NB4 (cell line): ENCODE measurements at places on chromosomes 3 and 15.

DNA sequence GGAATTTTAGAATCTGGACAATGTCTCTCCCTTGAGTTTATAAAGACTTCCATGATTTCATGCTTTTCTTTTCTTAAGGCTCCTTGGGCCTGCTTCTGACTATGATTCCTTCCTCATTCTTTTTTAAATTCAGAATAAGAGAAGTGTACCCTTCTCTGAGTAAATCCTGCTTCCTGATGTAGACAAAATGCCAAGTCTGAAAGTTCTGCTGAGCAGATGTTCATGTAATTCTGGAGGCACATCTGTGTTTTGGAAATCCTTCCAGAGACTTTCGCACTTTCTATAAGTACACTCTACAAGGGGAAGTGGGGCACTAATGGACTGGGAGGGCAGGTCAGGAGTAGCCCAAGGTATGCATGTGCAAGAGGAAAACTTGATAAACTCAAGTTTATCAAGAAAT is 24.8 kb downstream of the TPM1 start:
- no peak for DNase-seq

GRCh38 chr3:16604887-16605602 is at the start of gene DAZL:
DAZL (minus strand) TSS chr3:16605423; CDS start chr3:16605205, 218 bp downstream.
- DNase-seq, result no peak

- peak; percentile 83 for DNase-seq
Measured at GRCh38 chr3:185332026-185332735, 30.8 kb upstream of the MAP3K13 start.

DNA sequence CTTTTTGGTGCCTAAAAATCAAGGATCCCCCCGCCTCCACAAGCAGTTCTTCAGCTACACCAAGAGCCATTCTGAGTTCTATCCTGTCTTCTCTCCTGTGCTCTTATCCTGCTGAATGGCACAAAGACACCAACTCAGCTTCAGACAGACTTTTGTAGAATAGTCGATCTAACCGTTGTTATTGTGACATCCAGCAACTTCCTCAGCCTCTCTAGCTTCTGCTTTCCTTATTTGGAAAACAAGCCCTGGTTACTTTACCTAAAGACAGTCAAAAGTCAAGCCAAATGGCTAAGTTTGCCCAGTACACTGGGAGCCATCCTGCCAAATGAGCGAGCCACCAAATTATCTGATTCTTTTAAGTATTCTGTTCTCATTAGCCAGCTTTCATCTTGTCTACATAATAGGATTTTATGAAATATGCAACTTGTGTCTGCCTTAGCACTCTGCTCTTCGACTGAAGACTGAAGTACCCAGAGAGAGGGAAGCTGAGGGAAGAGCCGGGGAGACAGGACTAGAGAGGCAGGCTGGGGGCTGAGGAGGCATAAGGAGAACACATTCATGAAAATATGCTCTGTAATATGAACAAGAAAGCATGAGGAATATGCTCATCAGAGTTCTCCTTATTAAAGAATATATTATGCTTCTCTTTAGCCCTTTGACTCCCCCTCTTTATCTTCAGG is 35.1 kb downstream of the LYZL4 start:
- DNase-seq, result peak; percentile 82

- DNase-seq, result no peak
Measured at GRCh38 chr3:65112751-65113300, 425.0 kb upstream of the ADAMTS9 start.

DNA sequence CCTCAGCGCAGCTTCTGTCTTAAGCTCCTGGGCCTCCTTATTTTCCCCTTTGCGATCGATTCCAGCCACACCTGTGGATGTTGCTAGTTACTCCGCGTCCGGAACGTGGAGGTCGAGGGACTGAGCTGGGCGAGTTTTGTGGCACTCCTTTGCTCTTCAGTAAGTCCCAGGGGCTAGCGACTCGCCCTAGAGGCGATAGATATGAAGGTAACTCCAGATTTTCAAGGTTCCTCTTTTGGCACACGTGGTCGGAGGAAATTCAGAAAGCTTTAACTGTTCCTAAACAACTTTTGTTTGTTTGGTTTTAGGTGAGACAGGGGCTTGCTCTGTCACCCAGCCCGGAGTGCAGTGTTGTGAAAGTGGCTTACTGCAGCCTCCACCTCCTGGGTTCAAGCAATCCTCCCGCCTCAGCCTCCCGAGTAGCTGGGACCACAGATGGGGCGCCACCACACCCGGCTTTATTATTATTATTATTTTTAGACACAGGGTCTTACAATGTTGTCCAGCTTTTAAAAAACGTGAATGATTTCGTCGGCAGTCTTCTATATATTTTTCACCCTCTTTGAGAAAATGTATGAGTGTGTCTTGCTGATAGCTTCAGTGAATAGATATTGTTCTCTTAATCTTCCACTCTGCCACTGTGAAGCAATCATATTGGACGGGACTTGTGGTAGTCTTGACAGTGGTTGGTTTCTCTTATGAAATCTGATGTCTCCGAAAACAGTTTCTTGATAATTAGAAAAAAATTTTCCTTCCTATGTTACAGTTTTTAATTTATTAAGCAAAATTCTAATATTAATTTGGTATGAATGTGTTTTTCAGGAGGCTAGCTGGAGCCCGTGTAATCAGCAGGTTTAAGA is 785 bp downstream of the MFSD1 start:
- peak; percentile 79 for DNase-seq

DNA sequence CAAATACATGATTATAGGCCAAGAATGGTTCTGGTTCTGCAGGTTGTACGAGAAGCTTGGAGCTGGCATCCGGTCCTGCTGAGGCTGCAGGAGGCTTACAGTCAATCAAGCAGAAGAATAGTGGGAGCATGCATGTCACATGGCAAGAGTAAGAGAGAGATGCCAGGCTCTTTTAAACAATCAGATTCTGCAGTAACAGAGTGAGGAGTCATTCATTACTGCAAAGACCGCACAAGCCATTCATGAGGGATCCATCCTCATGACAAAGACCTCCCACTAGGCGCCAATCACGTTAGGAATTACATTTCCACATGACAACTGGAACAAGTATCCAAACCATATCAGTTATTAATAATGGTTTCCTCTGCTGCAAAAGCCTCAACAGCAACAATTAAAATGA is 536.8 kb downstream of the CADM2 start:
- no peak for DNase-seq

DNA sequence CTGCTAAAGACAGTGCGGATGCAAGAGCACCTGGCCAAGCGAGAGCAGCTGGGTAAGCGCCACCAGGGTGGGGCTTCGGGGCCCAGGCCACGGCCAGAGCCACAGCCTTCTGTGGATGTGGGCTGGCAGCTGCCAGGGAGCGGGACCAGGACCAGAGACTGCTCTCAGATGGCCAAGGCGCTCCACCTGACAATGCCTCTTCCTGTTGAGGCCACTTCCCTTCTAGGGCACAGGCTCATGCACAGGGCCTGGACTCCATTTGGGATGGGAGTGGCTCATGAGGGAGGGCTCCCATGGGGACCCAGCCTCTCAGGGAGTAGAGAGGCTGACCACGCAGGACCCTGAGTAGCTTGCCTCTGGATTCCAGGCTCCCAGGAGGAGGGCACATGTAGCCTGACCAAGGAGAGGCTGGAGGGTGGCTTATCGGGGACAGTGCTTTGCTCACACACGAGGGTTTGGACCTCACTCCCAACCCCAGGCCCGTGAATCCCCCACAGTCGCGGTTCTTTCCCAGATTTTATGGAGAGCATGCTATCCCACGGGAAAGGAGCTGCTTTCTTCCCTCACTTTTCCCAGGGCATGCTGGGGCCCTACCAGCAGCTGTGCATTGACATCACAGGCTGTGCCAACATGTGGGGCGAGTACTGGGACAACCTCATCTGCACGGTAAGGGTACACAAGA is 25.1 kb downstream of the ACAA1 start:
- DNase-seq, result peak; percentile 41

GRCh38 chr3:186964071-186964470 is 33.7 kb downstream of the ST6GAL1 start:
- DNase-seq, result no peak

DNA sequence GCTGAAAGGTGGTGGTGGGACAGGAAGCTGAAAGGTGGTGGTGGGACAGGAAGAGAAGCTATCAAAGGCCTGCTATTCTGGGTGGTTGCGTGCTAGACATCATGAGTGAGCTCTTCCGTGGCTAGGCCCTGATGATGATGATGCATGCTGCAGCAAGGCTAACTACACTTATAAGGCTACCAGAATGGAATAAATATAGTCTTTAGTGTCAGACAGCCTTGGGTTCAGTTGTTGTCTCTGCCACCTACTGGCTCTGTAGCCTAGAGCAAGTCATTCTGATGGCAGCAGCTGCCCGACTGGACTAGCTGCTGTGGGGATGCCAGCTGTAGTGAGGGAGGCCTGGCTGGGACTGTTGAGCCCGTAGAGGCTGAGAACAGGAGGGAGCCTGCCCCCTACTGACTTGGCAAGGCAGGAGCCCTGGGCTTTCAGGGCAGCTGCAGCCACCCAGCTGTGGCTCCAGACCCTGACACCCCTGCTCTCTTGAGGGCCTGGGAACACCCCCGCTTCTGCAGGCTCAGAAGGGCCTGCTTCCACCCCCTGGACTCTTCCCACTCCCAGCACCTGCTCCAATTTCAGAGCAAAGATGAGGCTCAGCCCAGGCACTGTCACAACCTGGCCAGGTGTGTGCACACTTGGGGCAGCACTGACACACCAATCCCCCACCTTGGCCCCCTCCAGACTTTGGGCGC is 21.4 kb upstream of the ZBED2 start:
- peak; percentile 4 for DNase-seq

DNA sequence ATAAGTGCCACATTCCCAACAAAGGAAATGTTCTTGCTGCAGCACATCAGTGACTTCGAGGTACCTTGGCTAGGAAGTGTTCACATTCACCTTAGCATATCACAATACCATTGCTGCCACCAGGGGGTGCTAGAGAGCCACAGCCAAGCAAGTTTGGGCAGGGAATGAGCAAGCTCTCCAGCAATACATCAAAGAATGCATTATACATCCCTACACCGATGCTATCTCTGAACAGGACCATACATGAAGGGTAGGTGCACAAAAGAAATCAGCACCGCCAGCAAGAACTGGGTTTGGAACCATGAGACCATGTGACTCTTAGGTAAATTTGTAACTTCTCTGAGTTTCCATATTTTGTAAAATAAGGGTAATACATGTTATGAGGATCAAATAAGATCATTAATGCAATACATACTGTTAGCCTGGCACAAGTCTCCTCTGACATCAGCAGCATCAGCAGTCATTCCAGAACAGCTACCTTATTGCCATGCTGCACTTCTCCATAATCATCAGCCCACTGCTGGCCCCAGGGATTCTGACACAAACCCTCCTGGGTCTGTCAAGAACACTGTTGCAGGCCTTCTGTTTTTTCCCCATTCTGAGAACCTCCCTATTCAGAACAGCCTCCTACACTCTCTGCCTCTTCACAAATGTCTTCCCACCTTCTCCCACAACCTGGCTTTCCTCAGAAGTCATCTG is 37.5 kb downstream of the RYK start:
- DNase-seq, result peak; percentile 79

GRCh38 chr3:30607032-30607833 is 832 bp downstream of the TGFBR2 start:
- DNase-seq, result peak; percentile 85

DNA sequence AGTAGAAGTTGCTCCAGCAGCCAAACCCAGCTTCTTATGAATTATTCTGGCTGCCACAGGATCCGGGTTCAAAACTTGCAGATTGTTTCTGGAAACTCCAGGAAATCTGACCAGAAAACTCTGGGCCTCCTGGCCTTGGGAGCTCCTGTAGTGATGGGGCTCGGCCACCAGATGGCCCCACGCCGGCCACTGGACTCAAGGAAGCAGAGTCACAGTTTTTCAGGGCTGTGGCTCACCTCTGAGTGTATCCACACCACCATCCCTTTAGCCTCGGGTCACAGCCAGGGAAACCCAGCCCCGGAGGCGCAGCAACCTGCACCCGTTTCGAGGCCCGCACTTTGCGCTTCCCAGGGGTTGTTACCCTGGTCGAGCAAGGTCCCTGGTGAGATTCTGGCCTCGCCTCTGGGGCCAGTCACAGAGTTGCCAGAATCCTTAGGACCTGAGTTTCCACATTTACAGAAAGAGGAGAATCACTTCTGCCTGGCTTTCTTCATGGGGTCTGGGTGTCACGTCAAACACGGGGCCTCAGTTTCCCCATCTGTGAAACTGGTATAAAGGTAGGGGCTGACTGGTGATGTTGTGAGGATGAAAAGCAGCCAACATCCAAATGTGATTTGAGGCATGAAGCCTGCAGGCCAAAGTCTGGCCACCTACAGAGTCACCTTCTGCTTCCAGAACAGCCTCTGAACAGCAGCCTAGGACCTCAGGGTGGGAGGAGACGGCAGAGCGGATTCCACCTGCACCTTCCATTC is 53.5 kb upstream of the LCTL start:
- peak; percentile 78 for DNase-seq

DNA sequence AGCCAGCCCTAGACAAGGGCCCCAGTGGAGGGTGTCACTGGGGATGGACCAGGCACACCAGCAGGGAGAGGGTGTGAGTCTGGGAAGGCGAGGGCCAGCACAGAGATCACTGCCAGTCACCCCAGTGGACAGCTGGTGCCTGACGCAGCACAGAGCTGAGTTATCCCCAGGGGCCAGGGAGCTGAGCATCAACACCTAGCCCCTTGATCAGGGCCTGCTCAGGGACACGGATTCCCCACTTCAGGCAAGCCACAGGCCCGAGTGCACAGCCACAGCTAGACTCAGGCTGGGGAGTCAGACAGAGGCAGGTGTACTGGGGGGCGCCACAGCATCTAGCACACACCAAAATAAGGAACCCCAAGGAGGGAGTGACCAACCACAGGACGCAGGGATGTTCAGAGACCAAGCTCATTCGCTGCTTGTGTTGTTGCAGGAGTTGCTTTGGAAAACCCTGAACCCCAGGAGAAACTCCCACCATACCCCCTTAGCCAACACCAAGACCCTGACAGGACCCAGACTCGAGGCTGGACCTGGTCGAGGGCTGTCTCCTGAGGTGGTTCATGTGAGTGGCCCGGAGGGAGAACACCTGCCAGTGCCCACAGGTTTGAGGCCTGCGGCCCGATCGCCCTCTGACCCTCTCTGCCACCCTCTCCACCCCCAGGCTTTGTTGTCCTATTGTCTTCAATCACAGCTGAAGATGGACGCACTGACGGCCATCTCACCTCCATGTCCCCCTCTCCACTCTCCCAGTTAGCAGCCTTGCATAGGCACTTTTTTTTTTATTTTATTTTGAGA is 146.8 kb downstream of the TPRA1 start:
- DNase-seq, result no peak

DNA sequence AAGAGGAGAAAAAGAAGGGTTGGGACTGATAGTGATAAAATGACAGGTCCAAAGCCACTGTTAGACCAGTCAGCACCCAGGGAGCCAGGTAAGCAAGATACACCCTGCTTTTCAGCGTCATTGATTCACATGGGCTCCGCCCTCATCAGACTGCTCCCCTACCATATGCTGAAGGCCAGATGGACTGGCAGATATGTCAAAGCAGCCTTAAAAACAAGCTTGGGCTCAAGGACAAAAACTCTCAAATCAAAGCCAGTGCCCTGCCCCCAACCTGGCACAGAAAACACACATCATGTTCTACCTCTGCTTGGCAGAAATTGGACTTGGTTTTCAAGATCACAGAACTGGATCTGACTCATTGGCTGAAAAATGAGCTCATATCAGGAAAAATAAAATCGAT is 33.4 kb downstream of the SH3BP5 start:
- no peak for DNase-seq
